Stimulated activated CD8-positive, alpha-beta memory T cell treated with anti-CD3 and anti-CD28 coated beads, Interleukin-2, amount 100 ng/mL, for 1 hour (primary cell): ENCODE measurements at places on chromosomes 4 and X.

DNA sequence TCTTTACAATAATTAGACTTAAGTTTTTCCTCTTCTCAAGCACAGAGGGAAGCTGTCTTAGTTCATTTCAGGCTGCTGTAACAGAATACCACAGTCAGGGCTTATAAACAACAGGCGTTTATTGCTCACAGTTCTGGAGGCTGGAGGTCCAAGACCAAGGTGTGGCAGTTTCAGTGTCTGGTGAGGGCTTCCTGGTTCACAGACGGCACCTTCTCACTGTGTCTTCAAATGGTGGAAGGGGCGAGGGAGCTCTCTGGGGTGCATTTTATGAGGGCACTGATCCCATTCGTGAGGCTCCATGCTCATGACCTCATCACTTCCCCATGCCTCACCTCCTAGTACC lies 115.7 kb upstream of the MXRA5 start:
- no peak for DNase-seq

DNA sequence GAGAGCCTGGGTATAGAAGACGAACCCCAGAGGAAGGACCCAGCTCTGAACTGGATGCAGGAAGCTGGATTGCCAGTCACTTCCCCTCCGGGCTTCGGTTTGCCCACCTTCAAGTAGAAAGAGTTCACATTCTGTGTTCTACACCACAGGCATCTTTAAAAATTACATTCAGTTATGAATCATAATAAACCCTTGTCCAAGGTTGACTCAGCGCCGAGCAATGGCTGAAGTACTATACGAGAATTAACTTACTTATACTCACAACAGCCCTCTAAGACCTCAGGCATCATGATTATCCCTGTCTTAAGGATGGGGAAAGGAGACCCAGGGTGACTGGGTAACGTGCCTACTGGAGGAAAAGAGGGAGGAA lies 72.5 kb downstream of the EVC2 start:
- DNase-seq: no peak

DNA sequence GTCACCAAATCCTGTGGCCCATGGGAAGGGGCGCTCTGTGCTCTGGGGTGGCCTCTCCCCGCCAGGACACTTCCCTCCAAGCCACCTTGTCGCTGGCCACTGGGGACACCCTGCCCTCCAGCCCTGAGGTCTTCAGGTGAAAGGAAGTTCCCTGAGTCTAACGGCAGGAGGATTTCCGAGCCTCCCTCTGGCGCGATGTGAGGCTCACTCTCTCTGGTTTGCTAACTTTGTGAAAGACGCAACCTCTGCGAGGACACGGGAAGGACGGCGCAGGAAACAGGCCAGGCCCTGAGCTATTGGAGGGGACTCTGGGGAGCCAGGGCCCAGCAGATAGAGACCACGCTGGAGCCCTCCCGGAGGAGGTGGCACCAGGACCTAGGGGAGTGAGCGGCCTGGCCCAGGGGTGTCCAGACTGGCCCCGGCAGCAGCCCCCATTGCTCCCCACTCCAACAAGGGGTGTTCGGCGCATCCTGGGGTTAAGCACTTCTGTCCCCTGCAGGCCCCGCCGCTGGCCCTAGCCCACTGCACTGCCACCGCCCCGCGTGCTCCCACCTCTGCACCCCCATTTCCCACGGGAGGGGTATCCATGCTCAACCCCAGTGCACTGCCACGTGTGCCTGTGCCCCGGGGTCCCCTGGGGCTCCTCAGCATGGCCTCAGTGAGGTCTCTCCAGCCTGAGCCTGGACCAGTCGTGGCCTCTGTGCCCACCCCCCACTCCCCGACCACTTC lies 72.2 kb upstream of the MXD4 start:
- DNase-seq: no peak

- DNase-seq: no peak
Measured at GRCh38 chrX:15055146-15055930, 182.1 kb downstream of the MOSPD2 start.

- DNase-seq: no peak
Measured at GRCh38 chrX:154321594-154321993, 26.0 kb downstream of the TKTL1 start.

- no peak for DNase-seq
Measured at GRCh38 chr4:124903995-124904722, 191.6 kb upstream of the ANKRD50 start.

- no peak for DNase-seq
Measured at GRCh38 chr4:84968925-84969324, 2.4 kb upstream of the WDFY3 start.
